ENCODE measurements at places on chromosomes 12 and 14.

- DNase-seq: no peak
These were observed 63.1 kb downstream of the DIP2B start for GRCh38 chr12:50567926-50568325.

DNA sequence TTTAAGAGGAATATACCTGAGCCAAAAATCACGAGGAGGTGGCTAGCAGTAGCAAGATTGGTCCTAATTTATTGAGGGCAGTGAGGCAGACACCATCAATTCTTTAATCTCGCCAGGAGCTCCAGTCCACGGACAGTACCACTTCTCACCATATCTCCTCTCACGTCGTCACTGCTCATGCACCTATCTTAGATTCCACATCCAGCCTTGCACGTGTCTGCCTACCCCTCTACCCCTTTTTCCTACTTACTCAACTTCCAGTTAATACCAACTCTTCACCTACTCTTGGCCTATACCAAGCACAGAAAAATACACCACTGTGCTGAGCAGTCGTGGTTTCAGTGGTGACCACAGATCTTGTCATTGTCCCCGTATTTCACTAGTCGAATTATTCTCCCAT, 246.1 kb downstream of the DPF3 start:
- DNase-seq: peak; percentile 26

DNA sequence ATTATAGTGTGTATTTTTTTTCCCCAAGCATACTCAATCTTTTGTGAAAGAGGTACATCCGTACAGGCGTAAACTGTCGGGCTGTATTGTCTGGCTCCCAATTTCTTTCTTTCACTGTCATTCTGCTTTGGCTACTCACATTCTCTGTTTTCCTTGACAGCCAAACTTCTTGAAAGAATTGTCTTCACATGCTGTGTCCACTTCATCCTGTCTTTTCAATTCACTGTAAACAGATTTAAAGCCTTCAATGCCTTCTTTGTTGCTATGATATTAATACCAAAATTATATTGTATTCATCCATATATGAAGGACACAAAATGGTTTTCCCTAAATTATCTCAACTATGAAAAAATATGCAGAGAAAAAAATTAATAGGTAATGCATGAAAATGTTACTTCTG, 6.0 kb upstream of the ATP23 start:
- no peak for DNase-seq

GRCh38 chr12:92757597-92758121, 54.9 kb downstream of the PLEKHG7 start:
- DNase-seq: no peak

DNA sequence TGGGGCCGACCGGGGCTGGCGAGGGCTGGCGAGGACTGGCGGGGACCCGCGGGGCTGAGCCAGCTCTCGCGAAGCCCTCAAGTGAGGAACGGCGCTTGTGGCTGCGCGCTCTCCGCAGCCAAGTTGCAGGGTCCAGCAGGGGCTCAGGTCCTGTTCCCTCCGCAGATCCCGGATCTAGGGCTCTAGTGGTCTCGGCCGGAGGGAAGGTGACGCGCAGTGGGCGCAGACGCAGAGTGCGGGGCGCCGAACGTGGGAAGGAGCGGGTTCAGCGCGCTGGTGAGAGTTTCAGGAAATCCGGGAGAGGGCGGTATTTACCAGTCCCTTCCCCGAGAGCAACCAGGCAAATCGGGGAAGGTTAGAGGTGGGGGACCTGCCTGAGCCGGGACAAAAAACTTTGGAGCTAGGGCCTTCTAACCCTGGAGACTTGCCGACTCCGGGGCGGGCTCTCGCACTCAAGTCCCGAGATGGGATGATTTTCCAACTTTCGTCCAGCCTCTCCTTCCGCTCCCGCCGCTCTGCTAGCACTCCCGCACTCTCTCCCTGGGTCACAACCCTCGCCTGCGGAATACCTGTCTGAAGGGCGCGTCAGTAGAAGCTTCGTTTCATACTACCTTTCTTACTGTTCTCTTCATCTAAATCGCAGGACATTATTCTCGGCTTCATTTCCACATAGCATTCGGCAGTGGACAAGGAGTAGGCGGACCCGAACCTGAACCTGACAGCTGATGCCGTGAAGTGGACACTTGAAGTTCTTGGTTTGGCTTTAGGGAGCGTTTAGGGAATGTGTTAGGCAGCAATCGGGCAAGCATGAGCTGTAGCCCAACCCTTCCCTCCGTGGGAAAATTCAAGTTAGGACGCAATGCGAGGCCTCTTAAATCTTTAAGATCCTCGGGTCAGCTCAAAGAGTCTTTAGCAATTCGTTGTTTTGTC, 13.6 kb upstream of the PAX9 start:
- DNase-seq: no peak

DNA sequence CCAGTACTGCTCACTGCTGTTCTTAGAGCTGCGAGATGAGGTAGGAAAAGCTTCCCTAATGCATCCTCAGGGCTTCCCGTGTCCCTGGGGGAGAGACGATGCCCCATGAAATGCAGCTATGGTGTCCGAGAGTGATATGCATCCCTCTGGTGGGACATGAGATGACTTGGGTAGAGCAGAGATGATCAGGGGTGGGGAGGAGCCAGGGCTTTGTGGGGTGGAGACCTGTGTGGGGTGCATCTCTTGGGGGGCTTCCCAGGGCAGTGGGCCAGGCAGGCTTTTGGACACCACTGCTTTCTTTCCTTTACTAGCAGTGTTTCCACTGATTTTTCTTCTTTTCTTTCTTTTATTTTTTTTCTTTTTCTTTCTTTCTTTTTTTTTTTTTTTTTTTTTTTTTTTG, 147.3 kb downstream of the ADGRD1 start:
- no peak for DNase-seq

- DNase-seq: peak; percentile 71
These were observed 802 bp downstream of the SUSD6 start for GRCh38 chr14:69612014-69612782.

GRCh38 chr14:99672506-99673304, 11.4 kb upstream of the CYP46A1 start:
- DNase-seq: no peak

DNA sequence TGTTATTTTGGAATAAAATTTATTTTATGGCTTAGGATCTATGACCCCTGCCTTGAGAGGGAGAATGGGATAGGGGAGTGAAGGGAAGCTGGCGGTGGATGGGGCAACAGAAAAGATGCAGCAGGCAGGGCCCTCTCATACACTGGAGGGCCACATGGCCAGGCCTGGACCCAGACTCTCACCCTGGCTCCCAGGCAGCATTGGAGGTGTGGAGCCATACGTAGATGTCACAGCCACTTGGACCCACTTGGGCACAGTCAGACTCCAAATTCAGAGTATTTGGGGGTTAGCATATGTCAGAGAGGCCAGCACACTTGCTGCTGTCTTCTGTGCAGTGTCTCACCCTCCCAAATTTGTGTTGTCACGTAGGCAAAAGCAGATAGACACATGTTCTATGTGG, 6.5 kb downstream of the NAB2 start:
- no peak for DNase-seq

GRCh38 chr14:30115756-30116155, 188.1 kb upstream of the PRKD1 start:
- DNase-seq: no peak

GRCh38 chr12:1283316-1283715, 292.3 kb downstream of the ERC1 start:
- DNase-seq: no peak

GRCh38 chr12:122399254-122399591, 23.2 kb downstream of the CLIP1 start:
- no peak for DNase-seq

- DNase-seq: no peak
These were observed 19.9 kb downstream of the MAP4K5 start for GRCh38 chr14:50512463-50512862.

- no peak for DNase-seq
These were observed 620.1 kb downstream of the VRK1 start for GRCh38 chr14:97417331-97417730.

GRCh38 chr12:53200107-53200457, 7.0 kb downstream of the ITGB7 start:
- no peak for DNase-seq

DNA sequence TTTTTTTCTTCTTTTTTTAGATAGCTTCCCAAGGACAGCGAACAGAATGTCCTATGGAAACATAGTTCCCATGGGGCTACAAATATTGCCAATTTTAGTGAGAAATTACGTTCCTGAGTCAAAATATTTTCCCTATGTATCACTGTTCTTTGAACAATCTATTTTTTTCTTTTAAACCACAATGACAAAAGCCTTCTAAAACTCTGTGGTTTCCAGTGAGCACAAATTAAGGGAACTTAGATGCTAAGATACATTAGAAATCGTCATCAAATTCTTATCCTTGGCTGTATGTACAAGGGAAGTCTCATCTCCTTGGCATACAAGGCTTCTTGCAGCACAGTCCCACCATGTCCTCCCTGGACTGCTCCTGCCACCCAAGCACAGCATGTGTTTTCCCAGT, 17.9 kb downstream of the CPM start:
- DNase-seq: no peak
